ENCODE measurements at places on chromosomes 3 and 15.

DNA sequence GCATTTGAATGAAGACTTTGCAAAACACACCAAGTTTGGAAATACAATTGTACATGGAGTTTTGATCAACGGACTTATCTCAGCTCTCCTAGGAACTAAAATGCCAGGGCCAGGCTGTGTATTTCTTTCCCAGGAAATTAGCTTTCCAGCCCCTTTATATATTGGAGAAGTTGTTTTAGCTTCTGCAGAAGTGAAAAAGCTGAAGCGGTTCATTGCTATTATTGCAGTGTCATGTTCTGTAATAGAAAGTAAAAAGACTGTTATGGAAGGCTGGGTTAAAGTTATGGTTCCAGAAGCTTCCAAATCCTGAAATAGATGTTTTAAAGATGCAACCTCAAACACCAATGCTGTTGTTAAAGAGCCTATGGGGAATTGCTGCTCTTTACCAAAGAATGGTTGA is 11.5 kb downstream of the HTD2 start:
- no peak for DNase-seq

DNA sequence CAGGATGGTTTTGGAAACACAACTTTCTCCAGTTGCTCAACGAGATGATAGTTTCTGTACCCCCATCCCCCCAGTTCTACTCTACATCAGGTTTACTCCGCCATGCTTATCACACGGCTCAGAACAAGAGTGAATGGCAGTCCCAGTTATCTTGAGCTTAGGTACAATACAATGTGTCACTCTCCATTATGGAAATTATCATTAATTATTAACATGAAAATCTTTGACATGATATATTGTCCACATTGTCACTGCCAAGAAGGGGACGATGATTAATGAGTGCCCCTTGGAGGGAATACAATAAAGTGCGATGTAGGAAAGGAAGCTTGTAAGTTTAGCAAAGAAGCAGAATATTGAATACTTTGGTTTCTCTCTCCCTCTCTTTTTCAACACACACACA is 252.6 kb upstream of the CFAP20DC start:
- no peak for DNase-seq

GRCh38 chr3:116444115-116444747 is 1.1 kb downstream of the LSAMP start:
- no peak for DNase-seq

GRCh38 chr3:288417-288816 is 91.9 kb downstream of the CHL1 start:
- DNase-seq = no peak

- no peak for DNase-seq
These were observed 43.7 kb downstream of the SUSD5 start for GRCh38 chr3:33174711-33175414.

DNA sequence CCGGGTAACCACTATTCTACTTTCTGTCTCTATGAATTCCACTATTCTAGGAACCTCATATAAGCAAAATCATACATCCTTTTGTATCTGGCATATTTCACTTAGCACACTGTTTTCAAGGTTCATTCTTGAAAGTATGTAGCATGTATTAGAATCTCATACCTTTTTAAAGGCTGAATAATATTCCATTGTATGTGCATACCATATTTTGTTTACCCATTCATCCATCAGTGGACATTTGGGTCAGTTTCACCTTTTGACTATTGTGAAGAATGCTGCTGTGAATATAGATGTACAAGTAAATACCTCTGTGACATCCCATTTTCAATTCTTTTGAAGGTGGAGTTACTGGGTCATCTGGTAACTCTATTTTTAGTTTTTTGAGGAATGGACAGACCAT is 36.6 kb upstream of the SEC22A start:
- DNase-seq = no peak
